ENCODE measurements at places on chromosomes 16 and 17. TPM values are rescaled to one million over a fixed set of nuclear protein-coding genes. Genes with fewer than 3 reads are reported as not detected.

- no peak for DNase-seq
Observed at GRCh38 chr17:2022647-2023240, 2.4 kb downstream of the RTN4RL1 start.

GRCh38 chr16:67449336-67449735 lies 18.4 kb downstream of the HSD11B2 start:
- no peak for DNase-seq

- DNase-seq: no peak
Observed at GRCh38 chr17:8935191-8935590, 30.3 kb downstream of the PIK3R5 start.

GRCh38 chr17:9021158-9021991 lies at the start of gene NTN1:
NTN1 (plus strand) TSS chr17:9021510; CDS start chr17:9022374, 864 bp downstream.
- DNase-seq: peak; percentile 51

- no peak for DNase-seq
Observed at GRCh38 chr17:1367351-1367745, 32.7 kb downstream of the YWHAE start.

DNA sequence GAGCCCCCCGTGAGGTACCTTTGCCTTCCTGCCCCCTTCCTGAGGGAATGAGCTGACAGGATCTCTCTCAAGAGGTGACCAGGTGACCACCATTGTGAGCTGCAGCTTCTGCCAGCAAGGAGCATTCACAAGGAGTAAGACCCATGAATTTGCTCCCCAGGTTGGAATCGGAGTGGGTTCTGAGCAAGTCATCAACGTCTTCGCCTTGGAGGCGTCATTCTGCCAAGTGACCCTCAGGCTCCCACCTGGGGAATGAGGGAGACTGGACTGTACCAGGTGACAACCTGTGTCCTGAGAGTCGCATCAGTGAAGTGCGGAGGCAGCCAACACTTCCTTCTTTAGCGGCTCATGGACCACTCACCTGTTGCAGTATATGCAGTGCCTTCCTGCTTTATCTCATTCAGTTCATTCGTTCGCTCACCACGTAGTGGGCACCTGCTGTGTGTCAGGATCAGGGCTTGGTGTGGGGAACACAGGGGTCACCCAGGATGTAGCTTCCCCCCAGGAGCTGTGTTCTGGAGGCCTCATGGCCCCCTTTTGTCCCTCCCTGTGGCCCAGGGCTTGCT lies 22.8 kb downstream of the WSCD1 start:
- no peak for DNase-seq

GRCh38 chr17:82230609-82231311 lies 1.9 kb downstream of the SLC16A3 start:
- DNase-seq: peak; percentile 57

Gene RAB26
- total RNA-seq: 0.64 TPM

Gene C1QTNF1
- 1.0 TPM for total RNA-seq

Gene SHISA6
- 1.4 TPM for total RNA-seq
